ENCODE measurements at places on chromosomes 16 and 17.

DNA sequence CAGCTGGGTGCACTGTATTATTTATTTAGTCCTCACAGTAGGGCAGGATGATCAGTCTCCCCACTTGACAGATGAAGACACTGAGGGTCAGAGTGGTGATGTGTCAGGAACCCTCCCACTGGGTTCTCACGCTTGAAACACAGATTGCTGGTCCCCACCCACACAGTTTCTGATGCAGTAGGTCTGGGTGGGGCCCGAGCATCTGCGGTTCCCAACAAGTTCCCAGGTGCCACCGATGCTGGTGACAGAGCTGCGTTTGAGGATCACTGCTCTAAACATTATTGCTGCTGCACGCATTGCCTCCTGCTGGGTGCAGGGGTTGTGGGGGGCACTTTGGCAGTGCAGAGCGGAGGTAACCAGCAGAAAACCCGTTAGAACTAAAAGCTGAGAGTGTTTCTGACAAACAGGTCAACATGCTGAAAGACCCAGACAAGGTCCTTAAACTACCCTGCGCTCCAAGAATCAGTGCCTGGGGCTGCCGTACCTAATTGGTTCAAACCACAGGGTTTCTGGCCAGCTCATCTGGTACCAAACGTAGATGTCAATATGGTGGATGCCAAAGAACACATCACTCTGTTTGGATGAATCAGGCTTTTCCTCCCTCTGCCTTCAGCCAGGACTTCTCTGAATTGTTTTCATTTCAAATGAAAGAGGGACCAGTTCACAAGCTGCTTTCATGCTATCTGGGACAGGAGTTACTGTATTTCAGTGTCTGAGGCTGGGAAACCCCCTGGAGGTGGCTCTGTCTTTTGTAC, 76.0 kb downstream of the ABCC1 start:
- peak; percentile 86 for DNase-seq

- peak; percentile 51 for DNase-seq
Observed at GRCh38 chr17:47203984-47204721, 5.0 kb upstream of the MYL4 start.

DNA sequence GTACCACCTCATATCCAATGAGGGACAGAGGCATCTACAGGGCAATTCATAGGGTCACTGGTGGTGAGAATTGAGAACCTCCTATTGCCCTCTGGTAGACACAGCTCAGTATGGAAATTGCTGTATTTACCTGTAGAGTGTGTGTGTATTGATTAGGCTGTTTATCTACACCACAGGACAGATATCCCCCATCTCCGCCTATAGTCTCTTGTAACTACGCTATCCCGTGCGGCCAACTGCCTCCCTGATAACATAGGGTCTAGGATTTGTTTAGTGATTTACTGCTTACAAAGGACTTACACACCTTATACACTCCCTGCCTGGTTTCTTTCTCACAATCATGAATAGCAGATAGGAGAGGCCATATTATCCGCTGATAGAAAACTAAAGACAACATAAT, 1.7 kb upstream of the STAT3 start:
- no peak for DNase-seq

GRCh38 chr17:53629188-53629587, 193.5 kb upstream of the KIF2B start:
- DNase-seq: no peak

GRCh38 chr16:66304961-66305360, 61.5 kb upstream of the CDH5 start:
- no peak for DNase-seq

GRCh38 chr16:28858421-28858820, 5.2 kb upstream of the SH2B1 start:
- DNase-seq: no peak

DNA sequence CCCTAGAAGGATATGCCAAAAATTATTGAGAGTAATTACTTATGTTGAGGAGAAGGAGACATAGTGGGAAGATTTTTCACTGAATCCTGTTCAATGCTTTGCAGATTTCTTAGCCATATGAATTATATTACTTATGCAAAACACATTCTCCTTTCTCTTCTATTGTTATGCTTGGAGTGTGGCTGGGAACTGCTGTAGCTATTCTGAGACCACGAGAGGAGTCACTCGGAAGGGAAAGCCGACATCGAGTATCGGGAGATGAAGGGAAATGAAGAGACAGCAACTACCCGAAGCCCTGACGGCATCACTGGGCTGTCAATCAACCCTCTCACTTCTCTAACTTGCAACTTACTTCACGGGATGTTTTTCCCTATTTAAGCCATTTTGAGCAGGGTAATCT, 39.6 kb downstream of the STX8 start:
- no peak for DNase-seq

GRCh38 chr16:79600638-79601091, at the start of gene MAF:
TSS of gene MAF (minus strand) at chr16:79600737. CDS start at chr16:79599902, 835 bp downstream.
- peak; percentile 91 for DNase-seq

Measured in foreskin fibroblast (primary cell).